ENCODE measurements at places on chromosomes 6 and 20.
A peak's percentile ranks its signal among the peaks of the same experiment; 100 is the strongest.

DNA sequence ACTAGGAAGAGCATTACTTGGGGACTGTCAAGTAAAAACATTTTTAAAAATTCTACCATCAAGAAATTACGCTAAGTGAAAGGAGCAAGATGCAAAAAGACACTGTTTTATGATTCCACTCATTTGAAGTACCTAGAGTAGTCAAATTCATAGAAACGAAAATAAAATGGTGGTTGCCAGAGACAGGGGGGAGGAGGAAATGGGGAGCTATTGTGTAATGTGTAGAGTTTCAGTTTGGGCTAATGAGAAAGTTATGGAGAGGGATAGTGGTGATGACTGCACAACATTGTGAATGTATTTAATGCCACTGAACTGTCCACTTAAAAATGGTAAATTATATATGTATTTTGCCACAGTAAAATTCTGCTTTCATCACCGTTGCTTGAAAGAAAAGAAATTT, 83.8 kb downstream of the UST start:
- DNase-seq = no peak

GRCh38 chr6:105692613-105693215, 289.8 kb upstream of the PREP start:
- DNase-seq = no peak

- DNase-seq = no peak
These were observed 142.6 kb downstream of the MAP3K7 start for GRCh38 chr6:90444160-90444714.

GRCh38 chr20:23164176-23164601, 78.1 kb upstream of the CD93 start:
- no peak for DNase-seq

DNA sequence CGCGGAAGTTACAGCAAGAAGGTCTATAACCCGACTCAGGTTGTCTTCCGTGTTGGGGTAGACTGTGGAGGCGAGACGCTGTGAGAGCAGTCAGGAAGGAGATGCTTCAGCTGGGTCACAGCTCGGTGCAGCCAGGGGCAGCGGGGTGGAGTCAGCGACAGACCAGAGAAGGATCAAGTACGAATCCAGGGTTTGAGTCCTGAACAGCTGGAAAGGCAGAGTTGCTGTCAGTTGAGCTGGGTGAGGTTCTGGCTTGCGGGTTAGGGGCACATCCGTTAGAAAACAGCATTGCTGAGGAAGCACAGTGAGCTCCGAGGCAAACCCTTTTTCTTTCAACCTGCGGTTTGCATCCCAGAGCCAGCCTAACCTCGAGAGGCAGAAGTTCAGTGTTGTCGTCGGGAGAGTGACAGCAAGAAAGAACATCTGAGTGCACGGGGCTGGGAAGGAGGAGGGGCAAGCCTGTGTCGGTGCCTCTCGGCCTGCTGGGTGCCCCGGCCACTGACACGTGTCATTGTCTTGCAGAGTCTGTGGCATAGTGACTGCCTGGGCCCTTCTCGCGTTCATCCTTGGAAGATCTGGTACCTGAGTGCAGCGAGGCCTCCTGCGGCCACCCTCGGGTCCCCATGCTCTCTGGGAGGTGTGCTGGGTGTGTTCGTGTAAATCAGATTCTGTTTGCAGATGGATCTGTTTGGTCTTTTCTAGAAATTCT, 20.0 kb downstream of the PNLDC1 start:
- DNase-seq = no peak

DNA sequence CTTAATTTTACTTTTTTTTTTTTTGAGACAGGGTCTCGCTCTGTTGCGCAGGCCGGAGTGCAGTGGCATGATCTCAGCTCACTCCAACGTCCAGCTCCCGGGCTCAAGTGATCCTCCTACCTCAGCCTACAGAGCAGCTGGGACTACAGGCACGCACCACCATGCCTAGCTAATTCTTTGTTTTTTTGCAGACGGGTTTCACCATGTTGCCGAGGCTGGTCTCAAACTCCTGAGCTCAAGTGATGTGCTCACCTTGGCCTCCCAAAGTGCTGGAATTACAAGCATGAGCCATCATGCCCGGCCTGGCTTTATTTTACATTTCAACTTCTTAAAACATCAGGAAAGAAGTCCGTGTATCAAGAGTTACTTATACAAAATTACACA, 5.7 kb downstream of the OSER1 start:
- no peak for DNase-seq

- DNase-seq = no peak
These were observed 881.9 kb downstream of the QKI start for GRCh38 chr6:164296411-164296810.

GRCh38 chr6:158627168-158627939, 17.2 kb downstream of the DYNLT1 start:
- no peak for DNase-seq

GRCh38 chr6:95325916-95326315, 251.4 kb upstream of the MANEA start:
- no peak for DNase-seq

DNA sequence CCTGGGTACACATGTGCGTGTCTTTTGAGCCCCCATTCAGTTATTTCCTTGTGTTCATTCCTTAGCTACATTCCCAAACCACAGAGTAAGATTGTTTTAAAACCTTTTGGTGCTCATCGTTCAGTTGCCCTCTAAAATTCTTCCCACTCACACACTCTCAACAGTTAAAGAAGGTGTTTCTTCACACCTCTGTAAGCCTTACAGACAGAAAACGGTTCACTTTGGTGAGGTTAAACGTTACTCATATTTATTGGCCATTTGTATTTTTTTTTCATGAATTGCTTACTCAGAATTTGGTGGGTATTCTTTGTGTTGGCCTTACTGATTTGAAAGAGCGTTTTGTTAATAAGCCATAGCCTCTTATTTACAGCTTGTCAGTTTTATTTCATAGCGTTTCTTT, 97.7 kb downstream of the CDYL start:
- no peak for DNase-seq

DNA sequence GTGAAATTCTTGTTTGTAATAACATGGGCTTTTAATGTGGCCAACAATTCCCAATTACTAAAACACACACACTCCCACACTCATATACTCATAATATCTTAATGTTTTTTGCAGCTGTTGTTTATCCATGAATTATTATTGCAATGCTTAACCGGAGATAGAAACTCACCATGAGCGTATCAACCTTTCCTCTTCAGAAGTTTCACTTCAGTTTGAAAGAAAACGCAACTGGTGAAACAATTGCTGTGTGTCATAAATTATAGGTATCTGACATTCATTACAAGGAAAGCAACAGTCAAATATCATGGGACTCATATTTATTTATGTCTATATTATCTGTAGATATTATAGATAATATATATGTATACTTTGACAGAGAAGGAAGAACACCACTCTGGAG, 104.1 kb downstream of the HDGFL1 start:
- no peak for DNase-seq

GRCh38 chr6:149028767-149029405, 282.1 kb downstream of the UST start:
- DNase-seq = peak; percentile 84

DNA sequence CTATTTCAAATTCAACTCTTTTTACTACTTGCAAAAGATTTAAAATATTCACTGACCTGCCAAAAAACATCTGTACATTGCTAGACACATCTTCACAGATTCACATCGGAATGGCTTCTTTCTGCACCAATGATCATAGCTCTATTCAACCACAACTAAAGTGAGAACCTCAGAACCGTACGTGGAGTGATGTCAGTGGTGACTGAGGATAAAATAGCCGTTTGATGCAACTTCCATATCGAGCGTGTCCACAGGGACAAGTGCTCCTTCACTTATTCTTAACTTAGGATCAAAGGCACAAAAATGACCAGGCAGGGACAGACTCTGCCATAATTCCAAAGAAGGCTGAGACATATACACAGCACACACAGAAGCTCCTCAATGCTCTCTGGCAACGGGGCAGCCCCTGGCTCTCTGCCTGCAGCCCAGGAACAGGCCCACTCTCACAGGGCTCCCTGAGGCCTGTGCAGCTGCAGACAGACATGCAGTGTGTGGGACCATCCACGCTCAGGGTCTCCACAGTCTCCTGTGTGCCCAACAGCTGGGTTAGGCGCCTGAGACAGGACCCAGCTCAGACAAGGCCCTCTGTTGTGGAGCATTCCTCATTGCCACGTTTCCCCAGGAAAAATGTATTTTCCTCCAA, 22.8 kb downstream of the FYN start:
- no peak for DNase-seq

GRCh38 chr6:90849686-90850085, 262.8 kb upstream of the MAP3K7 start:
- no peak for DNase-seq

- peak; percentile 89 for DNase-seq
These were observed 75.2 kb downstream of the OR2B2 start for GRCh38 chr6:27836783-27837624.

DNA sequence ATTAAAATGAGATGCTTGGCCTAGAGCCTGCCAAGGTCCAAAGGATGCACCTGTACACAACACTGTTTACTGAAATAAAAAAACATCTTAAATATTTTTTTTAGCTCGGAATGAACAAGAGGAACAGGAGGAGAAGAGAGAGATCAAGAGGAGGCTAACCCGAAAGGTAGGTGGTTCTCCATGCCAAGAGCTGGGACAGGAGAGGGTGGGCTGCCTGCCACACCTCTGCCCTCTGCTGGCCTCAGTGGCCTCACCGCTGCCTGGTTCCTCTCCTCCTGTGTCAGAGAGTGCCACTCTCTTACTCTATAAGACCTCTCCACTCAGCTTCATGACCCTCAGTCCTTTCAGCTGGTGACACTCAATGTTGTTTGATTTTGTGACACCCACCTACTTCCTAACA, 50.2 kb downstream of the TBC1D7 start:
- DNase-seq = peak; percentile 1

DNA sequence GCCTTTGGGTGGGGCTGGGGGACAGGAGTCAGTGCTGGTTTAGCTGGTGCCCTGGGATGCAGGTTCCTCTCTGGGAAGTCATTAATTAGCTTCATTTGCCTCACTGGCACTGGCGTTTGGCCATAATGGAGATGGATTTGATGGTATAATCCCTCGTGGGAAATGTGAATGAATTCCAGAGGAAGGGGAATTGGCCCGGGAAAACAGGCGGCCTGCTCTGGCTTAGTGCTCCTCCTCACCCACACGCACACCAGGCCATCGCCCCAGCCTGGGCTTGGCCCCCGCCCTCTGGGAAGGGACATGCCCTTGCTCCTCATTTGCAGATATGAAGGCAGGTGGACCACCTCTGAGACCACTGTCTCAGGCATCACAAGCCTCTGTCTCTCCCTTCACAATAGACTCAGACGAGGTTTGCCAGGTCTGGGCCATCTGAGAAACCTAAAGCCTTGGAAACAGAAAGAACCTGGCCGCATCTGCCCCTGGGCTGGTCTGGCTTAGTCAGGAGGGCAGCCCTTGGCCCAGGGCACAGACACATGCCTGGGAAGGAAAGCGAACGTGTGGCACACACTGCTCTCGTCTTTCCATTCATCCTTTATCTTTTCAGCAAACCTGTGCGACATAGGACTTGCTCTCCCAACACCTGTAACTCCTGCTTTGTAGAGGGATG, 199.2 kb upstream of the CDH4 start:
- DNase-seq = no peak

- DNase-seq = peak; percentile 32
These were observed 149.3 kb downstream of the PTPRT start for GRCh38 chr20:43040427-43040826.

GRCh38 chr6:123804014-123804786, 535 bp downstream of the NKAIN2 start:
- no peak for DNase-seq

GRCh38 chr20:46255440-46256104, 52.7 kb downstream of the CDH22 start:
- peak; percentile 76 for DNase-seq

- no peak for DNase-seq
These were observed 35.0 kb upstream of the SGK1 start for GRCh38 chr6:134352786-134353480.

GRCh38 chr6:32216998-32217397, 6.9 kb downstream of the NOTCH4 start:
- DNase-seq = no peak

GRCh38 chr20:56928007-56928406, 298.9 kb downstream of the TFAP2C start:
- no peak for DNase-seq

- no peak for DNase-seq
These were observed 1.1 kb downstream of the GTSF1L start for GRCh38 chr20:43725666-43726065.

DNA sequence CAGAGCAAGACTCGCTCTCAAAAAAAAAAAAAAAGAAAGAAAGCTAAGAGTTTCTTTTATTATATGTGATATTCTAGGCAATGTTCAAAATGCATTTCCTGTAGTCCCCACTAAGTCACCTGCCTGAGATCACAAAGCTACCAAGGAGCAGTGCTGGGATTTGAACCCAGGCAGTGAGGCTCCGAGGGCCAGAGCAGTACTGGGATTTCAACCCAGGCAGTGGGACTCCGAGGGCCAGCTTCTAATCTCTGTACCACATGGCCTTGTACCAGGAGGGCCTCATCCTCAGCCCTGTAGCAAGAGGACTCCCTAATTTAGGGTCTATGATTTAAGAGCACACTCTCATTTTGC, 39.7 kb downstream of the ZMYND8 start:
- no peak for DNase-seq

DNA sequence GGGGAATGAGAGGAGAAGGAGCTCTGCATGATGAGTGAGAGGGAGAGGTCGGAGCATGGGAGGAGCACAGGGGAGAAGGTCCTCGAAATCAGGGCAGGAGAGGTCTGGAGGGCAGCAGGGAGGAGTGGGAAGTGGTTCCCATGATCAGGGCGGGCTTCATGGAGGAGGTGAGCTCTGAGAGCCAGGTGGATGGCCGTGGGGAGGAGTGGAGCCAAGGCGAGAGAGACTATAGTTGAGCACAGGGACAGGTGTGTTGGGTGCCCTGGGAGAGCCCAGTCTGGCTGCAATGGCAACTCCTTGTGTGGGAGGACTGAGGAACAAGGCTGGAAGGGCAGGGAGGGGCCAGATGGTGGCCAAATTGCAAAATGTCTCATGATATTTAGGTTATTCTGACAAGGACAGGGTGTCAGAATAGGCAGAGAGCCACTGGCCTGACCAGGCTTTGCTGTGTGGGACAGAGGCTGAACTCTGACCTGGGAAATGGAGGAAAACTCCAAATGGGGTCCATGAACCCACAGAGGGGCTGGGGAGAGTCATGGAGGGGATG, 21.4 kb downstream of the TTBK1 start:
- DNase-seq = no peak

DNA sequence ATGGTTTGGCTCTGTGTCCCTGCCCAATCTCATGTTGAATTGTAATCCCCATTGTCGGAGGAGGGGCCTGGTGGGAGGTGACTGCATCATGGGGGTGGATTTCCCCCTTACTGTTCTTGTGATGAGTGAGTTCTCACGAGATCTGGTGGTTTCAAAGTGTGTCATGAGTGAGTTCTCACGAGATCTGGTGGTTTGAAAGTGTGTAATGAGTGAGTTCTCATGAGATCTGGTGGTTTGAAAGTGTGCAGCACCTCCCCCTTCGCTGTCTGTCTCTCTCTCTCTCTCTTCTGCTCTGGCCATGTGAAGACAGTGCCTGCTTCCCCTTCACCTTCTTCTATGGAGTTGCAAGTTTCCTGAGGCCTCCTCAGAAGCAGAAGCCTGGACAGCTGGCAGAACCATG, 87.6 kb downstream of the MYLK4 start:
- DNase-seq = no peak

GRCh38 chr20:12695937-12696336, 312.8 kb upstream of the SPTLC3 start:
- no peak for DNase-seq

- peak; percentile 26 for DNase-seq
These were observed 93.7 kb downstream of the PROKR2 start for GRCh38 chr20:5222919-5223634.

GRCh38 chr20:10557685-10558084, 116.1 kb downstream of the JAG1 start:
- DNase-seq = no peak

Data from LNCaP clone FGC (cell line).